Keratinocyte (primary cell): ENCODE measurements at places on chromosomes 3 and 15.

DNA sequence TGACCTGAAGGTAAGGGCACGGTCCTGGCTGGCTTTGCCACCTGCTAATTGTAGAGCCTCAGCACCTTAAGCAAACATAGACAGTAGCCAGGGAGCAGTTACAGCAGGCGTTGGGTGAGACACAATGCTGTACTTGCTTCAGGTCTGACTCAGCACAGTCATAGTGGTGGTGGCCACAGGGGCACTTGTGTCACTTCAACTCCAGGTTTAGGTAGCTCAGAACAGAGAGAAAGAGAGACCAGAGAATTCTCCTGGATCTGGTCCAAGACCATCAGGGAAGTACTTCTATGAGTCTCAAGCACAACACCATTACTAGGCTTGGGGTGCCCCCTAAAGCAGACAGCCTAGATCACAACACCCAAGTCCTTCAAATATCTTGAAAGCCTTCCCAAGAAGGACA, 204.4 kb downstream of the OTOL1 start:
- no peak for DNase-seq

DNA sequence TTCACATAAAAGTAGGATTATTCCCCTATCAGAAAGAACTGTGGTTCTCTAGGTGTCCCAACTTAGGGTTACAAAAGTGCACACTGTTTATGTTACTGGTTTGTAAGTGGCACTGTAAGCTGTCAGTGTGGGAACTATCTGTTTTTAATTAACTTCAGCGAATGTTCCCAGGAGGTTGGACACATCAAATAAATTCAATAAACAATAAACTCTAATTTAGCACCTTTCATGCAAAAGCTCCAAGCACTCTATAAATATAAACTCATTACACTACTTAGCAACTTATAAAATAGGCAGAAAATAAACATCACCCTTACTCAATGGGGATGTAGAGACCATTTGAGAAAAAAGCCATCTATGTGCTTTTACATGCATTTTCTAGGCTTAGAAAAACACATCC, 168.4 kb upstream of the SLC2A2 start:
- no peak for DNase-seq

- no peak for DNase-seq
These were observed 1122.0 kb upstream of the ALCAM start for GRCh38 chr3:104244680-104245220.

DNA sequence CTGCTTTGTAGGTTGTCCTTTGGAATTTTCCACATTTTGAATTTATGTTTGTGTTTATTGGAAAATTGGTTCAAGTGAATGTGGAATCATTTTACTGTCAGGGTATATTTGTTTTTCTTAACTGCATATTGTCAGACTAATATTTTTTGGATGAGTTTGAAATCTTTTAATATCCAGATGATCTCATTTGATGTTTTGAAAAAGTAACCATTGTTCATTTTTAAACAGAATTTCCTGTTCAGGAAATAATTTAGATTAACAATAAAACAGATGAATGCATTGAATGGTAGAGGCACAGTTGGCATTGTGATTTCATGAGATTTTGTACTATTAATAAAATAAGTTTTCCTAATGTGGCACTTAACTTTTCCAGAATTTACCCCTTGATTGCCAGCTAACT, 15.5 kb downstream of the TRAK1 start:
- no peak for DNase-seq

DNA sequence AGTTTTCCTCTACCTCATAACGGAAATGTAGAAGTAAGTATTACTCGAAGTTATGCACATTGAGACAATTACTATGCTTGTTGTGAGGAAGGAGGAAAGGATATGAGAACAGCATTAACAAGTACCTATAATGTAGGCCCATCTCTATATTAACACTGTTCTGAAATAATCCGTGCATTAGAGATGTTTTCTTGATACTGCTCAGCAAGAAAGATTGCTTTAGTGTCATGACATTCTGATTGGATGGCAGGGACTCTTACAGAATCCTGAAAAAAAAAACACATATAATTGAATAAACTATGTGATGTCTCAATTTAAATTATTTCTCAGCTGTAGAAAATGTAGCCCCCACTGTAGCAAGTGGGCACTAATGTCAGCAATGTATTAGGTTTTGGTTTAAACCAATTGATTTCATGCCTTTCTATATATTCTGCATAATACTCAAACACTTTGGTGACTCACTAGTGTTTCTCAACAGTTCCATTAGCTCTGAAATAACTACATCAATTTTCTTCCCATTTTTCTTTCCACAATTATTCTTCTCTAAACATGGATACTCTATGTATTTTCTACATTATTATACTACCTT, 598.3 kb upstream of the BCHE start:
- no peak for DNase-seq

DNA sequence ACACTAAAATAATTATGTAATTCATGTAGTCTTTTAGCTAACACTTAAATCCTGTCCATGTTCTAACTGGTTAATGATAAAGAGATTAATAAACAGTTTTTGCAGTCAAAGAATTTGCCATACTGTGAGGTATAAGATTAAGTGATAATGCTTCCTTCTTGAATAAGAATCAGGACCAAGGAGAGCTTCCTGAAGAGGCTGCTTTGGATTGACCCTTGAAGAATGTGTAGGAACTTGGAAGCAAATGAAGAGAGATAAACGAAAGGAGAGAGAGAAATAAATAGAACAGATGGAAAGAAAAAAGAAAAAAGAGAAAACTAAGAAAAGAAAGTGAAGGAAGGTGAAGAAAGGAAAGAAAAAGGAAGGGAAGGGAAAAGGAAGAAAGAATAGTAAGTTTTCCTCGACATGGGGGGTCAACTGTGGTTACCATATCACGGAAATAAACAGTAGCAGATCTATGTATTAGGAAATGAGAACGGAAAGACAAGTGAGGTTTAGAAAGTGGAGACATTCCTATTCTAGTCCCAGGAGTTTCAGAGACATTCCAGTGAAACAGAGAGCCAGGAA, 539.8 kb downstream of the FGF12 start:
- no peak for DNase-seq

- no peak for DNase-seq
These were observed 928 bp downstream of the ANKRD34C start for GRCh38 chr15:79283252-79284048.

- DNase-seq: no peak
These were observed 857 bp downstream of the AEN start for GRCh38 chr15:88621789-88622604.

DNA sequence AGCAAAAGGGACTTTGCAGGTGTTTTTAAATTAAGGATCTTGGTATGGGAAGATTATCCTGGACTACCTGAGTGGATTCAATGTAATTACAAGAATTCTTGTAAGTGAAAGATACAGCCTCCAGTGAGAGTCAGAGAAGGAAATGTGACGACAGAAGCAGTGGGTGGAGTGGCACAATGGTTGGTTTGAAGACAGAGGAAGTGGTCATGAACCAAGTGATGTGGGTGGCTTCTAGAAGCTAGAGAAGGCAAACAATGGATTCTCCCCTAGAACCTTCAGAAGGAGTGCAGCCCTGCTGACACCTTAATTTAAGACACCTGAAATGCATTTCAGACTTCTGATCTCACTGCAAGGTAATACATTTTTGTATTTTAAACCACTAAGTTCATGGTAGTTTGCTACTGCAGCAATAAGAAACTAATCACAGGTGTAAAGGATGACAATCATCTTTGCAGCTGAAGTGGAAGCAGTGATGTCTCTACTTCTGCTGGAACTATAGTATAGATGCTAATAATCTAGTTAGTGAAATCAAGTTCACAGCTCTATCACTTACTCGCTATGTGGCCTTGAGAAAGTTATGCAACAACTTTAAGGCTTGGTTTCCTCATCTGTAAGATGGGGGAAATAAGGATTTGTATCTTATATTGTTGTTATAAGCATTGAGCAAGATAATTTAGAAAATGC, 403.4 kb upstream of the SUCLG2 start:
- DNase-seq: no peak

DNA sequence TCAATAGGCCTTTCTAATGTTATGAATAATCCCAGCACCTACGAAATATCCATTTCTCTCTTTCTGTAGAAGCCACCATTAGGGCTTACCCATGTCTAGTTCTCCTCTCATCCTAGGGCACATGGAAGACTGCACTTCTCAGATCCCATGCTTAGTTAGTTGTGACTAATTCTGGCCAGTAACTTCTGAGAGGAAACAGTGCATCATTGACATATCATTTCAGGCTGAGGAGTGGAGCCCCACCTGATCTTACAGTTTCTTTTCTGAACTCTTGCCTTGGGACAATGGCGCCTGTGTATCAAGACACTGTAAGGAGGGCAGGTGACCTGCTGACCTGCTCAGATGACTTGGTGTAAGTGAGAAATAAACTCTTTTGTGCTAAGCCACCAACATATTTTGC, 39.4 kb upstream of the TBL1XR1 start:
- DNase-seq: no peak
